ENCODE measurements at places on chromosomes 16 and 17.

- DNase-seq: no peak
Observed at GRCh38 chr16:64621616-64622015, 500.2 kb downstream of the CDH11 start.

GRCh38 chr17:2804912-2805311 is 8.7 kb downstream of the RAP1GAP2 start:
- DNase-seq: no peak

- no peak for DNase-seq
Observed at GRCh38 chr16:52727849-52728248, 180.9 kb upstream of the TOX3 start.

DNA sequence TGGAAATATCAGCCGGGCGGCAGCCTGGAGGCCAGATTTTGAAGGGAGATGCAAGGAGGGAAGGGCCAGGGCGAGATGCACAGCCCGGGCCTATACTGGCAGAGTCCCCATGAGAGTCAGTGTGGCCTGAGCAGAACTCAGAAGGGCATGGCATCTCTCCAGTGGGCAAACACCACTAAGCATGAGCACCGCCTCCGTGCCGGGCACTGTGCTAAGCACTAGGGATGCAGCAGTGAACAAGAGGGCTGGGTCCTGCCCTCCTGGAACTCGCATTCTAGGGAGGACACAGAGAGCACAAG is 33.5 kb downstream of the TK2 start:
- no peak for DNase-seq

GRCh38 chr17:27951872-27952271 is 58.7 kb upstream of the LYRM9 start:
- DNase-seq: no peak

GRCh38 chr17:44941712-44942331 is 5.8 kb downstream of the KIF18B start:
- no peak for DNase-seq

DNA sequence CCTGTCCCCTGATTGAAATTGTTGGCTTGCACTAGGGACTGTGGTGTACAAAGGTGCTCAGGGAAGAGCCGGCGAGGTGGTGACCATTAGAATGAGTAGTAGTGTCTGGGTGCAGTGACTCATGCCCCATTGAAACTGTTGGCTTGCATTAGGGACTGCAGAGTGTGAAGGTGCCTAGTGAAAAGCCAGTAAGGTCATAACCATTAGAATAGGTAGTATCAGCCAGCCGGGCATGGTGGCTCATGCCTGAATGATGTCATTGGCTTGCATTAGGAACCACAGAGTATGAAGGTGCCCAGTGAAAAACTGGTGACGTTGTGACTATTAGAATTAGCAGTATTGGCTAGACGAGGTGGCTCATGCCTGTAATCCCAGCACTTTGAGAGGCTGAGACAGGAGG is 78.9 kb downstream of the ABCC6 start:
- no peak for DNase-seq

DNA sequence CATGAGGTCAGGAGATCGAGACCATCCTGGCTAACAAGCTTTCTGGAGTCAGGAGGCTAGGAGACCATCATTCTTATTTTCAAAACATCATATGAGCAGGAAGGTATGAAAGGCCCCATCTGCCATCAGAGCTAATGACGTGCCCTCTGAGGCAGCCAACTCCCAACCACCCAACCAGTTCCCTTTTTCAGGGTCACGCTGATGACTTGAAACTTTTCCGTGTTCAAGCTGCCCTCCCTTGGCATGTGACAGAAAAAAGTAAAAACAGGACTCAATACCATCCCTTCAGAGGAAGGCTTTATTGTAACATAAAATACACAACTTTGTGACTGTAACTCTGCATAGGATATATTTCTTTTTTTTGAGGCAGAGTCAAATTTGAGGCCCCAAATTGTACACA is 4.6 kb upstream of the GHDC start:
- DNase-seq: no peak

DNA sequence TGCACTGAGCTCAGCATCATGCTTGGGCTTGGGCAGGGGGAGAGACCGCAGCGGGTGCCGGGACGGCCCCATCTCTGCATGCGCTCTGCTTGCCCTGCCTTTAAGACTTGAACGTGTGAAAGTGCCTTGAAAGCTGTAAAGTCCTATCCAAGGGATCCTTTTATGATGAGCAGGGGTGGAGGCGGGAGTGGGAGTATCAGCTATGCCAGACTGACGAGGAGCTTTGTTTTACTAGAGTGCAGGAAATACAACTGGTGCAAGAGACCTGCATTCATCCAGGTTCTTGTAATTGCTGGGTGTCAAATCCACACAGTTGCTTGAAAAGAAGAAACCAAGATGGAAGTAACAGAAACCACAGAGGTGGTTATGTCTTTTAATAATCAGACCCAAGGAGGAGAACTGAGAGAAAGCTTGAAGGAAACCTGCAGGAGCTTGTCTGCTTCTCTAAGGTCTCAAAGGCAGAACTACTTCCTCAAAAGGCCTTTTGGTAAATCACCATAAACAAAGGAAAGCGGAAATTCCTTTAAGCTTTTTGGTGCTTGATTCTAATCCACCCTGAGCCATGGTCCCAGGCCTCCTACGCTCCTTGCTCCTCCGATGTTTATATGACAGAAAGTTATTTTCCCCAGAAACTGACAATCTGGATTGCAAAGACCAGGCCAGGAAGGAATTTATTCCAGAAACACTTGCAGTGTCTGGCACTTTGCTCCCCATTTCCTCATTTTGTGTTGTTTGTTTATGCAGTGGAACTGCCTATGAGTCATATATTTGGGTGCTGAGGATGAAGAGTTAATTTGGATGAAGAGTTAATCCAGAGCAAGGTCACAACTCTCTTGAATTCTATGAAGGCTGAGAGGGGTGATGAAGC is 51.3 kb upstream of the FBXO47 start:
- DNase-seq: no peak

Measured in eye (tissue), 1 donor.